NAMALWA (cell line): ENCODE measurements at places on chromosomes 2 and 18.

DNA sequence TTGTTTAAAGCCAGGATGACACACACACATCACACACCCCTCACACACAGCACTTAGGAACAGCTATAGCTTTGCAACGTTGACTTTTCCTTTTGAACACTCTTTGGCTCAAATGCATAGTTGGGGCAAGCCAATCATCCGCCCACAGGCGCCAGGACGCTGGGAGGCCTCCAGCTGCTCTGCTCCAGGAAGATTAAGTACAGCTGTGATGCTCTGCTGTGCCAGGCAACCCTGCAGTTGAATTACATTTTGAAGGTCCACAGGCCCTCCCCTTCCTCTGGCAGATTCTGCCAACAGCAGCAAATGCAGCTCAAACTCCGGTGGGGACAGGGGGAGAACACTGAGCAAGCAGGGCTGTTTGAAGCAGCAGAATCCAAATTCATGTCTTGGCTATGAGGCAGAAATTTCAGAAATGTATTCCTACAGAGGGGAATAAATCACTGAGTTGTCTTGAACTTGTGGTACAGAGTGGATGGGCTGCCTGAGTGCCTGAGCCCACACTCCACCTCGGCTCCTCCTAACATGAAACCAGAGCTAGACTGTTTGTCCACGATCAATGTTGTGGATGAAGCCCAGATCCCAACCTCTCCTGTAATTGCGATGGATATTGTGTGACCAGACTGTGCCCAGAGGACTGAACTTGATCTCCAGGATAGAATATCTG lies 86.5 kb upstream of the PPP1CB start:
- DNase-seq: no peak

- no peak for DNase-seq
Observed at GRCh38 chr2:8027387-8027786, 654.5 kb upstream of the ID2 start.

DNA sequence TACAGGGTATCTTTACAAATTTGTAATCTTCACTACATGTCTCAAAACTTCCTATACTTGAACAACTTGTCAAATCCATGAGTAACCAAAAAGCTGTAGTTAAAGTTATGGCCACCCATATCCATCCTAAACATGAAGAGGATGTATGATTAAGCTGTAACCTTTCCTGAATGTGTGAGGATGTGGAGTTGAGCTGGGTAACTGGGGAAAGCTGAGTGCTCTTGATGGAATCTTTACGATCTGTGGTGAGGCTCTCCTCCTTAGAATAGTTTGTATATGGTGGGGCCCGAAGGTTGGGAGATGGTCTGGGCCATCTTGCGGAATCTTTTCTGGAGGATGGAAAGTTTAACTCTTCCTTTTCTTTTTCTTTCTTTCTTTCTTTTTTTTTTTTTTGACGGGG lies 29.4 kb downstream of the DPP4 start:
- no peak for DNase-seq

DNA sequence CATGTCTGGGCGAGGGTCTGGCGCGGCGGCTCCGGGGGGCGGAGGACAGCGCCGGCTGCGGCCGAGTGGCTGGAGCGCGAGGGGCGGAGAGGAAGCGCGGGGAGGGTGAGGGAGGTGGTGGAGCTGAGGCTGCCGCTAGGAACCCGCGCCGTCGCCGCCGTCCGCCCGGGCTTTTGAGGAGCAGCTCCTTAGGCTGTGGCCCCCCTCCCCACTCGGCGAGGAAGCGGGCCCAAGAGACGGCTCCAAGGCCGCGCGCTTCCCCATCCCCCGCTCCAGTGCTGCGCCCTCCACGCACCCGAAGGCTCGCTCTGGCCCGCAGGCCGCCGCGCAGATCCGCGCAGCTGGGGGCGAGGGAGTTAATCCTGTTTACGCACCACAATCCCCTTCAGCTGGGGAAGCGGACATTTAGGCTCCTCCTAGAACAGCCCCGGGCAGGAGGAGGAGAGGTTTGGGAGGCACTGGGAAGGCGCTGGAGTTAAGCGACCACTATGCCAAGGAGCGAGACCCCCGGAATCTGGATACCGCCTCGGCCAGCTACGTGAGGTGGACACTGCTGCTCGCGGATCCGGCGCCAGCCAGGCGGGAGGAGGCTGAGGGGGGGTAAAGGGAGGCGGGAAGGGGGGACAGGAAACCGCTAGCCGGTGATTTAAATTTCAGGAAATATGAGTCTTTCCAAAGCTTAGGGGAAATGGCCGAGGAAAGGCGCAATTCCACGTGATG lies at the start of gene CNRIP1:
TSS of gene CNRIP1 (minus strand) at position 552 of the 720 bp plus-strand sequence. CDS start at position 3, 549 bp downstream.
- DNase-seq: no peak
